ENCODE measurements at places on chromosomes 3 and 15.
A peak's percentile ranks its signal among the peaks of the same experiment; 100 is the strongest.

GRCh38 chr15:63514531-63514943 is 10.1 kb downstream of the USP3 start:
- DNase-seq: peak; percentile 43

DNA sequence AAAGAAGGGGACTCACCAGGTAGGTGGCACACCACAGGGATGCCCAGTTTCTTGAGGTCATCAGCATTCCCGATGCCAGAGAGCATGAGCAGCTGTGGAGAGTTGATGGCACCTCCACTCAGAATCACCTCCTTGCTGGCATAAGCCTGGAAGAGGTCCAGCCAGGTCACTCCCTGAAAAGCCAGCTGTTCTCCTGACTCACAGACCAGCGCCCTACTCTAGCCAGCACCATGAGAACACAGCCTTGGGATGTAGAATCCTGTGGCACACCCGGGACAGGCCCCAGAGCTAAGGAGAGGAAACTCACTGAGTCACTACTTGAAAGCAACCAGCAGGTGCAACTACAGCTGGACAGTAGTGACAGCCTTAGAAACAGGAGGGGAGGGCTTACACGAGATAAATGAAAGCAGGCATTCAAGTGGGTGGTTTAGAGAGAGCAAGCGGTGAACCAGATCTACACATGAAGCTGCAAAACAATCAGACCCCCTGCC is 24.5 kb downstream of the CHDH start:
- no peak for DNase-seq

DNA sequence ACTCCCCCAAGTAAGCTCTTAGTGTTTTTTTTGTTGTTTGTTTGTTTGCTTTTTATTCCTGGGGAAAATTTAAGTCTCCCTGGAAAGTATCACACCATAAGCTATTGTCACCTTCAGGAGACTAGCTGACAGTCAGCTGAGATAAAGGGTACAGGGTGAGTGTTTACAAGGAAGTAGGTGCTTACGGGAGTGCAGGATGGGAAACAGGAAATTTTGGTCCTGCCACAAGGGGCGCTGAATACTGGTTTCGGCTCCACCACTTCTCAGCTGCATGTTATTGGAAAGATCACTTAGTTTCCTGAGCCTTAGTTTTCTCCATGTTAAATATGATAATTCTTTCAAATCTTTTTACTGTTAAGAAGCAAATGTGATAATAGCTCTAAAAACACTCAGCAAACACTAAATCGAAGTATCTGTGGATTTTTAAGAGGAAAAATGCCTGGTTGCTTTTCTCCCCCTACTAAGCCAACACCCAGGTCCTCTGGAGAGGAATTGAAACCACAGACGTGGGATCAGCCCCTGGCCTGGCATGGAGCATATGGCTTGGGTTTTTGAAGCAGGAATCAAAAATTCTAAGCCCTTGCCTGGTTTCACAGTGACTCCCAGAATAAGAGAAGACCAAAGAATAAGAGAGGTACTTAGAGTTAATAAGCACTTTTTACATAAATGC is 90.7 kb downstream of the SCN11A start:
- DNase-seq: peak; percentile 68

- no peak for DNase-seq
Observed at GRCh38 chr3:113771993-113772392, 25.2 kb downstream of the ATP6V1A start.

GRCh38 chr3:81760215-81760614 is 1.2 kb downstream of the GBE1 start:
- DNase-seq: no peak

DNA sequence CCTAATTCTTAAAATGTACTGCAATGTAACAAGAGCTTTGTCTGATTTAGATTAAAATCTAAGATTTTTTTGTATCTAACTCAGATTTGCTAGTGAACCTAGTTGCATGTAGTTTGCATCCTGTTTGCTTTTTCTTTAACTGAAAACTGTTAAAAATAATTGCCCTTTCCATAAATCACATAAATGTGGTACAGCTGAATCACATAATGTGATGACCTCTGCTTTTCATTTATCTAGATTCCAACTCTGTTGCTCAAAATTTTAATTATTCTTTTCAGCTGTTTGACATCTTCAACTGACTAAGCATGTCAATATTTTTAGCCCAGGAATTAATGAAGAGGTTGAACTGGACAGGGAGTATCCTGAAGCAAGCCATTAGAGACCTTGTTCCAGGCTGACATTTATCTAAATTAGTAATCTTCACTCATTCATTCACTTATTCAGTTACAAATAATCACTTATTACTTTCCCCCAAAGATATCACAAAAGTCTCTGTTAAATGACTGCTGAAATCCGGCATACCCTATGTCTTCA is 101.9 kb upstream of the PLXND1 start:
- no peak for DNase-seq

GRCh38 chr15:41487381-41487780 is 6.3 kb upstream of the ITPKA start:
- DNase-seq: no peak

GRCh38 chr3:139671863-139672646 is 5.7 kb downstream of the NMNAT3 start:
- DNase-seq: no peak

DNA sequence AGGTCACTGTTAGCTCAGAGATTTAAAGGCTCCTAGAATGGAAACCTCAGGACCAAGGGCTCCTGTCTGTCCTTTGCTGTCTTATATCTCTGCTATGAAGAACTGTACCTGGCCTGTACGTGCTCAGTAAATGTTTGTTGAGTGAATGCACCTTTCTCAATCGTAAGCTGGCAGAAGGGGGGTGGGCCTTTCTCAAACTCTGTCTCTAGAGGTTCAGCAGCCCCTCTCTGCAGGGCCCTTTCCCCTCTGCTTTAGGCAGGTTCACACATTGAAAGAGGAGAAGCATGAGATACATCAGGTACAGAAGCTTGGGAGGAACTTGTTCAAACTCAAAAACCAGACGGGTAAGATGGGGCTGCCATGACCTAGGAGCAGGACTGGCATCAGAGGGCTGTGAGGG is 155.6 kb downstream of the GOLGA6L4 start:
- DNase-seq: no peak

GRCh38 chr3:142943870-142944269 is 19.6 kb downstream of the PAQR9 start:
- no peak for DNase-seq

- DNase-seq: no peak
Observed at GRCh38 chr3:48960841-48961413, 29.1 kb upstream of the P4HTM start.

- DNase-seq: no peak
Observed at GRCh38 chr3:105944276-105944675, 75.5 kb upstream of the CBLB start.

- no peak for DNase-seq
Observed at GRCh38 chr3:101722394-101723173, 1.8 kb upstream of the CEP97 start.

Measured in suppressor macrophage (primary cell).